ENCODE measurements at places on chromosomes 11 and 22.

DNA sequence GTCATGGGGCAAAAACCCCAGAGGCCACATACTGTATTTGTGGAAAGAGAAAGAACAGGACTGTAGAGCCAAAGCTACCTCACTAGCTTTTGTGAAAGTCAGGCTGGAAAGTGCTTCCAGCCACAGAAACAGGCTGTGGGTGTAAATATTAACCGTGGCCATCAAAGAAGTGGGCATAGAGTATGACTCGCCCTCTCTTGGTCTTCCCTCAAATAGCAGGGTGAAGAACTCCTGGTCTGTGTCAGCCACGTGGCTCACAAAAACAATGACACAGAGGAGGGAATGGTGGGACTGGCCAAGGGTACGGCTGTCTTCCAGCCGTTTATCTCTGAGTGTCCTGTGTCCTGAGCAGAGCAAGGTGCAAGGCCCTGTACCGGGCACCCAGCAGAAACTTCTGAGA lies 37.6 kb upstream of the UBASH3B start:
- DNase-seq = no peak

GRCh38 chr11:48013269-48013901 lies 33.0 kb downstream of the PTPRJ start:
- DNase-seq = no peak

- DNase-seq = no peak
Measured at GRCh38 chr11:8839306-8839956, 71.6 kb upstream of the AKIP1 start.

DNA sequence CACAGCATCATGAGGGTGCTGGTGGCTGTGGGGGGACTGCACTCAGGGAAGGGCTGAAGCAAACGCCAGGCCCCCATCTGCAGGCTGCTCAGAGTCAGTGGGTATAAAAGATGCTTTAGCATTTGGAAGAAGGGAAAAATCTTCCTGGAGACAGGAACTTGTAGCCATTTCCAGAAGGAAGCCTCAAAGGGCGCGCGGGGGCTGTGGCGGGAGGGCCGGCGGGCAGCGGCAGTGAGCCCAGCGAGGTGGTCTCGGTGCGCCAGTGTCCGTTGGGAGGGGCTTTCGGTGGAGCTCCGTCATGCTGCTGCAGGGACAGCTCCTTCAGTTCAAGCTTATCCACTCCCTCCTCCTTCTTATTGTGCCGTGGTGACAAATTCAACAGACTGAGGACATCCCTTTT lies 63.0 kb upstream of the PITPNB start:
- no peak for DNase-seq

- DNase-seq = no peak
Measured at GRCh38 chr22:33923033-33923432, 2.8 kb upstream of the LARGE1 start.

- no peak for DNase-seq
Measured at GRCh38 chr11:35057926-35058668, 80.9 kb upstream of the CD44 start.

GRCh38 chr11:103671143-103671651 lies 365.2 kb upstream of the DDI1 start:
- DNase-seq = no peak

- no peak for DNase-seq
Measured at GRCh38 chr11:33899400-33900037, 7.6 kb upstream of the LMO2 start.

DNA sequence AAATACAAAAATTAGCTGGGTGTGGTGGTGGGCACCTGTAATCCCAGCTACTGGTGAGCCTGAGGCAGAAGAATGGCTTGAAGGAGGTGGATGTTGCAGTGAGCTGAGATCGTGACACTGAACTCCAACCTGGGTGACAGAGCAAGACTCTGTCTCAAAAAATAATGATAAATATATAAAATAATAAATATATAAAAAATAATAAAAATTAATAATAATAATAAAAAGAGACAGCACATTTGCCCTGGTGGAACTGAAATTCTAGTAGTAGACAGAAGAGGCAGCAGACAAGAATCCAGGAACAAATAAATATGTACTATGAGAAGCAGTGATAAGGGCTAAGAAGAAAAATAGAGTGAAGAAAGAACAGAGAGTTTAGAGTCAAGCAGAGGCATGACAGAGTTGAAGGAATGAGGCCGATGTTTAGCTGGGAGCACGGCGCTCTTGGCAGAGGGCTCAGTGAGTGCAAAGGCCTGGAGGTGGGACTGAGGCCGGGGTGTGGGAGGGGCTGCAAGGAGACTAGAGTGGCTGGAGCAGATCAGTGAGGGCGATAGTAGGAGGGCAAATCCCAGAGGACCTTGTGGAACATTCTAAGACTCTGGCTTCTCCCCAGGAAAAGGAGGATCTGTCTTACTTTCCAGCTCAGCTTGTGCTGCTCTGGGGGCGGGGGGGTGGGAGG lies 410.3 kb downstream of the MN1 start:
- DNase-seq = no peak

GRCh38 chr11:62974848-62975522 lies 9.8 kb downstream of the SLC22A6 start:
- no peak for DNase-seq

DNA sequence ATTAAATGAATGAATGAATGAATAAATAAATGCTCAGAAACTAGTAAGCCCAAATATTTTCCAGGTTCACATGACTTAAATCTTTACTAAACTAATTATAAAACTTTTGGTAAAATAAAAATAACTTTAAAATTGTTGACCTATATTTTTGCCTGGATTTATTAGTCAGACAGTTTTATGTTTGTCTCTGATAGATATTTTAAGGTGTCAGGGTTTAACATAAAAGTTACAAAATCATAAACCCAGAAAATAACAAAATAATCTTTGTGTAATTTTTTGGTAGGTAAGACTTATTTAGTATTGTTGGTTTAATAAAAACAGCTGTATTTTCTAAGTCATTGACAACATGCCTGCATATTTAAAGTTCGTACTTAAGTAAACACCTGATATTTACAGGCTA lies 27.4 kb upstream of the HEPHL1 start:
- no peak for DNase-seq

- no peak for DNase-seq
Measured at GRCh38 chr11:131488238-131488637, 117.8 kb downstream of the NTM start.

GRCh38 chr11:130737866-130738431 lies 178.3 kb downstream of the SNX19 start:
- no peak for DNase-seq

DNA sequence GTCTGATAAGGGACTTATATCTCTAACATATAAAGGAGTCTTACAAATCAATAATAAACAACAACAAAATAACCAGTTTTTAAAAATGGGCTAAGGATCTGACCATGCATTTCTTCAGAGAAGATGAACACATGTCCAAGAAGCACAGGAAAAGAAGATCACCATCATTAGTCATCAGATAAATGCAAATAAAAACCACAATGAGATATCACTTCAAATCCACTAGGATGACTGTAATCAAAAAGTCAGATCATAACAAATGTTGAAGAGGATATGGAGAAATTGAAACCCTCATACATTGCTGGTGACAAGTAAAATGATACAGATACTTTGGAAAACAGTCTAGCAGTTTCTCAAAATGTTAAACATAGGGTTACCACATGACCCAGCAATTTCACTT lies 61.2 kb upstream of the MYOD1 start:
- DNase-seq = no peak

DNA sequence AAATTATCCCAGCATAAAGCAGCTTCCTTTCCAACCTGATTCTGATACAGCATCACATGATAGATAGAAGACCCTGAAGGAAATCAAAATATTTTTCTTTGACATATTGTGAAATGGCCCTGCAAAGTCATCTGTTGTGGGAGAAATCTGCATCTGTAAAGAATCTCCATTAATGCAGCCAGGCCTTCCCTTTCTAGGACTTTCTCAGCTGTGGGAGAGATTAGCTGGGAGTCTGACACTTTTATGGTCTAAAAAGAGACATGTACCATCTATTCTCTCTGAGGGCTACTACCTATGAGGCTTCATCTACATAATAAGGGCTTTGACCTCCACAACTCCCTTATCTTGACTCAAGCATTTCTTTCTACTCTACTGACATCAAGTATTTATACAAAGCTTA lies 238.1 kb downstream of the SWAP70 start:
- no peak for DNase-seq

- no peak for DNase-seq
Measured at GRCh38 chr11:38517991-38518390, 1920.0 kb upstream of the RAG2 start.

DNA sequence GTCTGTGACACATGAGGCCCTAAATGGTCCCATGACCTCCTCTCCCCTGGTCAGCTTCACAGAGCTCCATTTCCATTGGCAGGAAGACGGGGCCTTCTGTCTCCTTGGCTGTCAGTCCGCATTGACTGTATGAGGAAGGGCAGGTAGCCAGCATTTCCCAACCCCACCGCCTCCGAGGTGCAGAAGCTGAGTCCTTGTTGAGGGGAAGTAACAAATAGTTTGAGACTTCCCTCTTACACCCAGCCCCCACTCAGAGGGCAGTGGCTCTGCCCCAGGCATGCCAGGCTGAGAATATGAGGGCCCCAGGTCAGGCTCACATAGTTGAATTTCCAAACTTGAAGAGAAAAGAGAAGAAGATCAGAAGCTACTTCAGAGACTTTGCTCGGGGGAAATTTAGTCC lies 611.1 kb downstream of the BRD1 start:
- DNase-seq = no peak

DNA sequence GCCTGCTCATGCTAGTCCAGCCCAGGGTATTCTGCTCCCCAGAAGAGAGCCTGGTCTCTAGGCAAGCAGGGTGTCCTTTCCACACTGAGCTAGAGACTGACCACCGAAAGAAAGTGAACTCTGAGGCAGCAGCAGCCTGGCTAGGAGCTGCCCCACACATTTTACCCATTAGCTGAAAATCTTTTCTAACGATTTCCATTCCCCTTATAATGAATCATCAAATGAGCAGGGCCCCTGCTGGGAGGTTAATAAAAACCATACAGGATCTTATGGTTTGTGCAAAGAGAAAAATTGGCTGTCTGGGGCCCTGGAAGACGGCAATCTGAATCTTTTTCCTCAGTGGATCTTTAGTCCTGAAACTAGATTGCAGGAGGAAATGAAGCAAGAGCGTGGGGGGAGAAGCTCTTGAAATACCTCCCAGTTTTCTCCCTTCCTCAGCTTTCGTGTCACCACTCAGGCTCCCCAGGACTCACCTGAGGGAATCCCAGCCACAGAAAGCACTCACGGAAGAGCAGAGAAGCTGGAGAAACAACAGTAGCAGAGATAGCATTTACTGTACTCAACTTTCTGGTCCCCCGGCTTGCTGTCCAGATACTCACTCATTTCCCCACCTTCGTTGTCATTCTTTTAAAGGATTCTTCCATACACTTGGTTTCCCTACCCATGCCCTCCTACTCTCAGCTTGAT lies 74.7 kb upstream of the CD44 start:
- DNase-seq = no peak

DNA sequence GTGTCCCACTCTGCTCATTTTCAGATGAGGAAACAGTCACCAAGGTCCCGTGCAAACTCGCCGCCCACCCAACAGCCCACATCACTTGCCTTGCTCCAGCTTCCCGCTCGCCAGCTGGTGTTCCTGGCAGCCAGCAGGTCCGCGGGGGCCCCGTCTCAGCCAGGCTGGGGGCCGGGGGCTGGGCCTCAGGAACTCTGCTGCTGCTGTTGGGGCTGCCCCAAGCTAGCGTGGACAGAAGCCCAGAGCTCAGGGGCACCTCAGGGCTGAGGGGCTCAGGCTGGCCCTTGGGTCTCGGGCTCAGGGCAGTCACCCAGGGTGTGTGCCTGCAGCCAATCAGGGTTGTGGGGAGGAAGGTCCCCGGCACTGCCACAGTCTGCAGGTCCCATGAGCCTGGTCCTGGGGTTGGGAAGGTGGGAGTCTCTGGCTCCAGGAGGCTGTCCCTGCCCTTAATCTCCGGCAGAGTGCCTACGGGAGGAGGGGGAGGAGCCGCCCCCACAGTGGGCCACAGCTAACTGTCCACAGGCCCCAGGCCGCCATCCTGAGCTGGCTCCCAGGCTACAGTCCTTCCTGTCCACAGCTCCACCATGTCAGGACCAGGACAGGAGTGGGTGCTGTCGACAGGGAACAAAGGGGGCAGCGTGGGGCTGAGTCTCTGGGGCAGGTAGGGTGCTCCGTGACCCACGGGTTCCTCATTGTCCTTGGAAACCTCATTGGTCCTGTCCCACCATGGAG lies 65.2 kb downstream of the ARFGAP3 start:
- no peak for DNase-seq

DNA sequence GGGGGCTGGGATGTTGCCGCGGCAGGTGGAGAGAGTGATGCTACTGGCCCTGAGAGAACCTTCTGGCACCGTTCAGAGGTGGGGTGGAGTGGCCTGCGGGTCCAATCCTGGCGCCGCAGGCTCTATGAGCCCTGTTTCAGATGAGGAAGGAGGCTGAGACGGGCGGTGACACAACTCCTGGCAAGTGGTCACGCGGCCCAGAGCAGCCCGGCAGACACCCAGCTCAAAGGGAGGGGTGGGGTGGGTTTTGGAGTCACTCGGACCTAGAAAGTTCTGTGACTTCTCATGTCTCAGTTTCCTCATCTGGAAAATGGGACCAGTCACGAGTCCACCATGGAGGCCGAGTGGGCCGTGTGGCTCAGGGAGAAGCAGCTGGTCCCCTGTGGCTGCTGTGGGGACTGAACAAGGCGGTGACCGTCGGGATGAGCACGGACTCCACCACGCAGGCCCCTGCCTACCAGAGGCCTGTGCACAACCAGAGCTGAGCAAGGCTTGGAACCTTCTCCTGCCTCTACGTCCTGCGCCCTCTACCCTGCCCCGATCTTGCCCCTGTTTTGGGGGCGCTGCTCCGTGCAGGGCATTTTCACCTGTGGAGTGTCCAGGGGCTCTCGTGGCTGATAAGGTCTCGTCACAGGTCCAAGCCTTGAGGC lies 3.7 kb downstream of the TSPO start:
- no peak for DNase-seq

- no peak for DNase-seq
Measured at GRCh38 chr11:84420271-84420670, 1134.1 kb upstream of the CCDC90B start.

DNA sequence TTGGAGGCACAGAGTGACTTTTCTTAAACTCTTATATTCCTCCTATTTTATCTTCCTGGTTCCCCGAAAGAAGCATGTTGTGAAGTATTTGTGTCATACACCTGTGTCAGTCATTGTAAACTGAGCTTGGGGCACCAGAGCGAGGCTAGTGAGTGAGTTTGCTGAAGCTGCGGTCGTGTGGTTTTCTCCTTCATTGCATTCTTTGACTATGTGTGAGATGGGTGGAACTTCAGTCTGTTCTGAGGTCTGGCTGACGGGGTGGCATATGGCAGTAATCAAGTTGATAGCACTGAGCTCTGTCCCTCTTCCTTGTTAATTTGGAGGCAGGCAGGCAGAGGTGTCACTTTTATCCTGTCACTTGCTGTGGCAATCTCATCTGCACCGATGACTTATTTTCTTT lies 4.2 kb downstream of the VPS26B start:
- peak; percentile 54 for DNase-seq

- no peak for DNase-seq
Measured at GRCh38 chr11:61645179-61645868, 34.9 kb upstream of the DAGLA start.

- no peak for DNase-seq
Measured at GRCh38 chr11:45754741-45755140, 50.2 kb upstream of the SLC35C1 start.

GRCh38 chr11:74574563-74574962 lies 17.8 kb upstream of the POLD3 start:
- no peak for DNase-seq

All from GM19239 (cell line).